ENCODE measurements at places on chromosomes 5 and 9.

DNA sequence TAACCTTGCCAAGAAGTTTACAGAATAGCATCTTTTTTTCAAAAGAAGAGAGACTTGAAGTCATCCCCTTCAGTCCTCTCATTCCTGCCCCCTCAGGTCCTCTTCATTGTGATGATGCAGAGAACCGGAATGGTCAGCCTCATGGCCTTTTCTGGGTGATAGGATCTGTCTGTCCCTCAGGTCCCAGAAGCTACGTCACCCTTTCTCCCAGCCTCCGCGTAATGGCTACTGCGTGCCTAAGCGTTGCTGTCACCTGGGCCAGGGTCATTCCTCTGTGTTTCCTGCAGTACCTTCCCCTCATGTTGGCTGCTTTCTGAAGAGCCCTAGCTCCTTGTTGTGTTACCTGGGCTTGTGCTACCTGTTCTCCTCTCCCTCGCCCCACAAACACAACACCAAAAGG lies 4.7 kb downstream of the PIK3R1 start:
- DNase-seq, result no peak

- DNase-seq, result no peak
Measured at GRCh38 chr9:37916471-37917312, 12.8 kb upstream of the SLC25A51 start.

GRCh38 chr5:67149951-67150523 lies 46.6 kb downstream of the CD180 start:
- no peak for DNase-seq

DNA sequence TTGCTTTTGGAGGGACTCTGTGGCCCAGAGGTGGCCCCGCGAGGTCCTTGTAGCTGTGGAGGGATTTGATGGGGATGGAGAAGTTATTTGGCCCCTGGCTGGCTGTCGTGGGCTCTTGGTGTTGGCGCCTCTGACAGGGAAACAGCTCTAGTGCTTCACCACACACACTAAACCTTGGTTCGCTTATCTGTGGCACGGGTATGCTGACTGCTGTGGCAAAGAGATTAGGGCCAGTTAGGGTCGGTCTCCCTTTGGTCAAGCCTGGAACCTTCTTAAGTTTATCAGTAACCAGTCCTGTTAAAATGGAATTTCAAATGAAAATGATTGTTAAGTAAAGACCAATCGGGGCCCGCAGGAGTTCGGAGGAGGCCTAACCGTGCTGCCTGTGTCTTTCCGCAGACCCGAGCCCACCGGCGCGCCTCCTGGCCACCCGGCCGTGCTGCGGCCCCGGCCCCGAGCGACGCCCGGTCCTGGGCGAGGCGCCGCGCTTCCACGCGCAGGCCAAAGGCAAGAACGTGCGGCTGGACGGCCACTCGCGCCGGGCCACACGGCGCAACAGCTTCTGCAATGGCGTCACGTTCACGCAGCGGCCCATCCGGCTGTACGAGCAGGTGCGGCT lies 28.4 kb downstream of the NEURL1B start:
- DNase-seq, result no peak

DNA sequence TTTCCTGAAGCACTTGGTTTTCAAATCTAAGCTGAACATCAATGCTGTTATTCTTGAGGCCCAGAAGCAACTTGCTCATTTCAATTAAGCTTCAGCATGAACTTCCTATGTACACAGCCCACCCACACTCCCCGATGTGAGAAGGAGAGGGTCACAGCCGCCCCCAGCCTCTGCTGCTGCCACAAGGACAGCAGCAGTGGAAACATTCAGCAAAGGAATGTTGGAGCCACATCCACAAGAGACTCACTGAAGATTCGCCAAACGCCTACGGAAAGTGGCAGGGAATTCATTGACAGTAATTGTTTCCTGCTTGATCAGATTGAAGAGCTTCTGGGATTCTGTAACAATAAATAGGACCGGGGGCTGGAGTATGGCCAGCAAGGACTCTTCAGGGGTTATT lies 2.9 kb downstream of the TGFBI start:
- DNase-seq, result no peak

All from NCI-H1417 treated with DMSO at 0.1 percent for 48 hours (cell line).